ENCODE measurements at places on chromosomes 1 and 21.

DNA sequence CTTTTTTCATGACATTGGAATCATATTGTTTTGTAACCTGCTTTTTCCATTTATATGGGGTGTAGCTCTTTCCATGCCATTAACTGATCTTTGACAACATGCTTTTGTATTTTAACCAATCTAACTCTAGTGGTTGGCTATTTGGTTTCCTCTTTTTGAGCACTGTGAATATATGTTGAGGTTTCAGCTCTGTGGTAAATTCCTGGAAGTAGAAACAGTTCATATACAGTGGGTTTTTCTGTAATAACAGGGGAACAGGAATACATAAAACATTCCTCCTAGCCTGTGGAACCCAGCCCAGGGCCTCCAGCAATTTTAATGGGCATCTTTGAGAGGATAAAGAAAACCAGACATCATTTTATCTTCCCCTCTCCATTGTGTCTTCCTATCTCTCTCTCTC is 17.4 kb downstream of the AZIN2 start:
- peak; percentile 87 for DNase-seq

GRCh38 chr1:64584479-64584878 is 114.5 kb downstream of the CACHD1 start:
- no peak for DNase-seq

- DNase-seq: no peak
Observed at GRCh38 chr1:47527653-47528272, 89.9 kb downstream of the FOXD2 start.

- DNase-seq: no peak
Observed at GRCh38 chr1:207405814-207406213, 48.3 kb upstream of the CR2 start.

DNA sequence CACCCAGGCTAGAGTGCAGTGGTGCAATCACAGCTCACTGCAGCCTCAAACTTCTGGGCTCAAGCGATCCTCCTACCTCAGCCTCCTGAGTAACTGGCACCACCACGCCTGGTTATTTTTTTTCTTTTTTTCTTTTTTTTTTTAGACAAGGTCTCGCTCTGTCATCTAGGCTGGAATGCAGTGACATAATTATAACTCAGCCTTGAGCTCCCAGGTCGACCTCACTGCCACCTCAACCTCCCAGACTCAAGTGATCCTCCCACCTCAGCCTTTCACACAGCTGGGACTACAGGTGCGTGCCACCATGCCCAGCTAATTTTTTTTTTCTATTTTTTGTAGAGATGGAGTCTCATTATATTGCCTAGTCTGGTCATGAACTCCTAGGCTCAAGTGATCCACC is 66.9 kb upstream of the ECE1 start:
- no peak for DNase-seq

DNA sequence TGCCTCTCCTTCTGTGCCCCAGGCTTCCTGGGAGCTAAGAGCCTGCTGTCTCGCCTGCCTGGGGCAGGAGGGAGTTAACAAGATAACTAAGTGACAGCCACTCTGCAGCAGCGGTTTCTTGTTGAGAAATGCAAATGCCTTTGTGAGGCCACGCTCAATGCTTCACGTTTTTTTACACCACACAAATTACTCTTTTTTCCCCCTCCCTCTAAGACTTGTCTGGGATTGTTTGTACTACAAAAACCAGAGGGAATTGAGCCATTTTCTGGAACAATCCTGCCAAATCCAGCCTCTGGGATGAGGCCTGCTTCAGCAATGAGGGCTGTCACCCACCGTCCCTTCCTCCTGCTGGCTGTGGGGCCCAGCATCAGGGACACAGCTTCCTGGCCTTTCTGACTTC is 119.6 kb downstream of the ACTL8 start:
- peak; percentile 97 for DNase-seq

- no peak for DNase-seq
Observed at GRCh38 chr21:45532826-45533360, 9.3 kb downstream of the SLC19A1 start.

- no peak for DNase-seq
Observed at GRCh38 chr1:226976276-226976977, 36.3 kb downstream of the COQ8A start.

DNA sequence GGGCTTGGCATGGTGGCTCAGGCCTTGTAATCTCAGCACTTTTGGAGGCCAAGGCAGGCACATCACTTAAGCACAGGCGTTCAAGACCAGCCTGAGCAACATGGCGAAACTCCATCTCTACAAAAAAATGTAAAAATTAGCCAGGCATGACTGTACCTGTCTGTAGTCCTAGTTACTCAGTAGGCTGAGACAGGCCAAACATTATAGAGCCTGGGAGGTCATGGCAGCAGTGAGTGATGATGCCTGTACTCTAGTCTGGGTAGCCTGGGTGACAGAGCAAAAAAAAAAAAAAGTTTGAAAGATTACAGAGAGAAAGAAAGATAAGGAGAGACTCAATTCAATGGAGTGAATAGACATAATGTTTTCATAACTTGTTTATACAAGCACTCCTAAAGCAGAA is 556.5 kb upstream of the BRINP3 start:
- DNase-seq: no peak

DNA sequence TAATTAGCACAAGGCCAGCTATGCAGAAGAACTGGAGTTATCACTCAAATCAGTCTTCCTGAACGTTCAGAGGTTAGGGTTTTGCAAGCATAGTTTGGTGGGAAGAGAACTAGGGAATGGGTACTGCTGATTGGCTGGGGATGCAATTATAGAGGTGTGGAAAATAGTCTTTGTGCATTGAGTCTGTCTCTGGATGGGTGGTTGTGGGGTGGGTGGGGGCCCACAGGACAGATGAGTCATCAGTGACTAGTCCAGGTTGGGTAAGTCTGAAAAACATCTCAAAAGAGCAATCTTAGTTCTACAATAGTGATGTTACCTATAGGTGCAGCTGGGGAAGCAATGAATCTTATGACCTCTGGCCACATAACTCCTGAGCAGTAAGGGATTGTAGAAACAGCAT is 89.7 kb upstream of the HMCN1 start:
- DNase-seq: no peak

DNA sequence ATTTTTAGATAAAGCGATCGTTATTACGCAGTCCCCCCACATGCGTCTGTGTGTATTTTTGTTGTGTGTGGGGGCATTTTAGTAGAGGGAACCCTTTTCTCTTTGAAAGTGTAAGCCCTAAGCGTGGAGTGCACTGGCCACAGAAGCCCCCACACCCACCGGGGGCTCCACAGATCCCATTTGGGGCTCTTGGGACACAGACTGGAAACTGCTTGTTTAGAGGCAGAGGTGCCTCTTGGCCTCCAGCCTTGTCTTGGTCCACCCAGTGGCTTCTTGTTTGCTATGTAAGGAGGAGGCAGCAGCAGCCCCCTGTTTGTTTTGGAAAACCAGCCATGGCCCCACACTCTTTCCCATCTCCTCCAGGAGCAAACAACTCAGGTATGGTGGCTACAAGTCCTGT is 42.8 kb downstream of the SLC37A1 start:
- no peak for DNase-seq

DNA sequence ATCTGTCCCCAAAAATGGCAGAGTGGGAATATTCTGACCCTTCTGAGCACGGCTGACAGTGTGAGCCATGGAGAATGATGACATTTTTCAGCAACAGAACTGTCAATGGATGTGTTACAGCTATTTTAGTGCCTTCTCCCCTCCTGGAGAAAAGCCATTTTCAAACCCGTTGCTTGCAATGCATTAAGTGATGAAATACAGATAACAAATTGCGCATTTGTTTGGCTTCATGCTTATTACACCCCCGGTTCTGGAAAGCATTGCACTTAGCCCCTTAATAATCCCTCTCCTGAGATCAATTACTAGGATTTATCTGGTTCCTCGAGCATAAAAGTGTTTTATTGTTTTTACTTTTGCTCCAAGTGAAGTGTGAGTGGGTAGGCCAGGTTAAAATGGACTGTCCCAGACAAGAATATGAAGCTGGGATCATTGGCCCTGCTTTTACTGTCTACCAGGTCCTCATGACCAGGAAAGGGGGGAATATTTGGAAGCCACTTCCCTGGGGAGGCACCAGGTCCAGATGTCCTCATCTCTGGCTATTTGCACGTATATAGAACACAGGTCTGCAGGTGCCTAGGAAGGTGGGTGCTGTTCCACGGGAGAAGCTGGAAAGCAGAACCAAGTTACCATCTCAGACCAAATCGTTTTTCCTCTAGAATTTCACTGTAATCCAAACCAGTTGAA is 37.5 kb upstream of the HHAT start:
- DNase-seq: peak; percentile 27

GRCh38 chr1:178772952-178773351 is 47.9 kb downstream of the RALGPS2 start:
- DNase-seq: no peak

GRCh38 chr1:236150311-236150955 is 8.1 kb downstream of the GPR137B start:
- DNase-seq: no peak

- DNase-seq: peak; percentile 73
Observed at GRCh38 chr1:192153276-192153675, 5.0 kb upstream of the RGS18 start.

GRCh38 chr1:29713857-29714256 is 477.5 kb downstream of the PTPRU start:
- DNase-seq: no peak

- peak; percentile 52 for DNase-seq
Observed at GRCh38 chr1:55375617-55376258, 160.6 kb upstream of the USP24 start.

- no peak for DNase-seq
Observed at GRCh38 chr1:8555582-8555981, 237.7 kb downstream of the SLC45A1 start.

GRCh38 chr1:196160066-196160795 is 448.0 kb downstream of the KCNT2 start:
- DNase-seq: peak; percentile 70

DNA sequence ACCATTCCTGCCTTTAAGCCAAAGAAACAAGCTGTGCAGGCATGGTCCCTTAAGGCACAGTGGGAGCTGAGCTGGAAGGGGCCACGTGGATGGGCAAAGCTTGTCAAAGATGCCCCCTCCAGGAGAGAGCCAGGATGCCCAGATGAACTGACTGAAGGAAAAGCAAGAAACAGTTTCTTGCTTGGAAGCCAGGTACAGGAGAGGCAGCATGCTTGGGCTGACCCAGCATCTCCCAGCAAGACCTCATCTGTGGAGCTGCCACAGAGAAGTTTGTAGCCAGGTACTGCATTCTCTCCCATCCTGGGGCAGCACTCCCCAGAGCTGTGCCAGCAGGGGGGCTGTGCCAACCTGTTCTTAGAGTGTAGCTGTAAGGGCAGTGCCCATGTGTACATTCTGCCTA is 1.3 kb upstream of the SLC50A1 start:
- no peak for DNase-seq

- no peak for DNase-seq
Observed at GRCh38 chr1:92655197-92655801, 129.6 kb downstream of the EVI5 start.

DNA sequence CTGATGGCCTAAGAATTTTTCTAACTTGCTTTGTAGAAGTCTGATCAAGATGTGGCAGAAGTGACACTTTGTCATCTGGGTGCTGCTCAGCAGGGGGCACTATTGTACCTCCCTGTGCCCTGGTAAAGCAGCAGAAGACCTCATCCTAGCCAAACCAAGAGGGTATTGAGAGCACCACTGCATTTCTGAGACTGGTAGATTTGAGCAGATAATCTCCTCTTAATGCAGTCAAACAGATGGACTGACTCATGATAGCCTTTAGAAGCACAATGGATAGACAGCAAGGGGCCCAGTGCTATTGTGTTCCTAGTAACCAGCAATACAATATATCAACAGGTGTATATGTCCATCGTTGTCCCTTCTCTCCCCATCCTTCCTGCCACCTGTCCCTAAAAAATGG is 5.7 kb downstream of the TPM3 start:
- DNase-seq: no peak

GRCh38 chr1:63828322-63829044 is 54.7 kb downstream of the ROR1 start:
- DNase-seq: no peak

GRCh38 chr1:167542109-167543032 is 11.2 kb downstream of the CREG1 start:
- no peak for DNase-seq

- no peak for DNase-seq
Observed at GRCh38 chr1:14809191-14809981, 210.9 kb downstream of the KAZN start.

DNA sequence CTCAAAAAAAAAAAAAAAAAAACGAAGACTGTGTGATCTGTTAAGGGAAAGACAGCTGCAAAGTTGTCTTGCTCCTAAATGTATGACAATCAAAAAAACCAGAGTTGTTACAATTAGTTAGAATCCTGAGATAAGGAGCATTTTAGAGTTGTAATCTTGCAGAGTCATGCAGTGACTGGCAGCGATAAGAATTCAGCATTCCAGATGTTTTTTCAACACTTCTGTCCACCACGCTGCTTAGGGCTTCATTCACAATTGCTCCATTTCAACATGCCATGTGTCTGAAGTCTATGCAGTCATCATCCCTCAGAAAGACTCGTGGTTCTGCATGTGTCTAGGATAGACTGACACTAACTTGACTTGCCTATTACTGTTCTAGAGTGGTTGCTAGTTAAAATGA is 102.4 kb upstream of the BACE2 start:
- DNase-seq: peak; percentile 79

DNA sequence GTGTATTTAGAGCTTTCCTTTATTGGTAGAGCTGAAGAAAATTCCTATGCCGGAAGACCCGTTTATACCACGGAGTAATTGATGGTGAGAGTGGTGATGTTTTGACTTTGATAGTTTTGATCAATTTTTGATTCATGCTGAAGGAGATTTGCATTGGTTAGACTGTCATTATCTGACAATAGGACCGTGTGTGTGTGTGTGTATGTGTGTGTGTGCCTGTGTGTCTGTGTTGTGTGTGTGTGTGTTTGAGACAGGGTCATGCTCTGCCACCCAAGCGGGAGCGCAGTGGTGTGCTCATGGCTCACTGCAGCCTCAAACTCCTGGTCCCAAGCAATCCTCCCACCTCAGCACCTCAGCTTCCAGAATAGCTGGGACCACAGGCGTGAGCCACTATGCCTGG is 9.6 kb downstream of the FMN2 start:
- no peak for DNase-seq

- DNase-seq: no peak
Observed at GRCh38 chr1:87938631-87939030, 610.0 kb downstream of the LMO4 start.

- peak; percentile 33 for DNase-seq
Observed at GRCh38 chr1:212315907-212316306, 30.7 kb downstream of the PPP2R5A start.

GRCh38 chr21:35338881-35339632 is 290.0 kb upstream of the RUNX1 start:
- DNase-seq: no peak

- no peak for DNase-seq
Observed at GRCh38 chr1:152466217-152466616, 44.4 kb upstream of the LCE5A start.

DNA sequence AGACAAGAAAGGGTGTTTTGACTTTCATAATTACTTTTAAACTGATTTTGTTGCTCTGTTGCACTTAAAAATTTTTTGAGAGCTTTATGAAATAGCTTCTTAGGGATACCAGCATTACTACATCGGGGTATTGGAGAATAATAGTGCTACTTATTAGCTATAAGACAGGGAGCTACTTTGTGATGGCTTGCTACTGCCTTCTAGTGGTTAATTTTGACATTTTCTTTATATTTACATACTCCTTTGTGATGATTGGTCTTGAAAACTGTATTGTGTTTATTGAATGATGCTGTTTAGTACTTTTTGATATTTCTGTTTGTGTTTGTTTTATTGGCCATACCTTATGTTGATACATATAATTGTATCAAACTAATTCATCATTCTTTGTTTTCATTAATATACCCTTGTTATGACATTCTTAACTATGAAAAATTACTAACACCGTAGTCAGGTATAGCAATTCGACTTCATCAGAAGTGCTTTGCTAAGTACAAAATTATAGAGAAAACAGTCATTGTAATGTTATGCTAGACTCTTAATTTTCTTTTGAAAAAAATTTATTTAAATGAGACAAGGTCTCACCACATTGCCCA is 85.5 kb downstream of the CLIC4 start:
- peak; percentile 64 for DNase-seq
